HCT116 (cell line): ENCODE measurements at places on chromosomes 13 and 19. TPM values are rescaled to one million over a fixed set of nuclear protein-coding genes. Genes with fewer than 3 reads are reported as not detected.

The ZNF835 gene
- total RNA-seq = not detected

The APOC1 gene
- 5.1 TPM for total RNA-seq

The SERPINE3 gene
- not detected for total RNA-seq

The PINLYP gene
- 0.17 TPM for total RNA-seq

The GCDH gene
- total RNA-seq = 23.2 TPM

The GARIN5A gene
- 12.2 TPM for total RNA-seq

The C19orf38 gene
- total RNA-seq = 0.74 TPM

The PEAK3 gene
- not detected for total RNA-seq

The CPT1C gene
- 12.0 TPM for total RNA-seq

The ZNF20 gene
- 1.0 TPM for total RNA-seq

The ZNF628 gene
- 14.9 TPM for total RNA-seq

The EDNRB gene
- total RNA-seq = 0.22 TPM

The IZUMO2 gene
- total RNA-seq = not detected

The SELENOV gene
- not detected for total RNA-seq

The HIPK4 gene
- 0.74 TPM for total RNA-seq

The ZNF528 gene
- total RNA-seq = not detected

The ATXN8OS gene
- not detected for total RNA-seq

The ZNF443 gene
- 2.9 TPM for total RNA-seq

The DOCK9 gene
- total RNA-seq = 58.8 TPM

The ZNF90 gene
- not detected for total RNA-seq

The ERICH6B gene
- not detected for total RNA-seq

The ZNF492 gene
- not detected for total RNA-seq

The ICAM5 gene
- total RNA-seq = 53.9 TPM

The SF3A2 gene
- 166 TPM for total RNA-seq

The FGF22 gene
- total RNA-seq = 1.5 TPM

The PRODH2 gene
- 0.44 TPM for total RNA-seq

The MCEMP1 gene
- total RNA-seq = not detected

The SLC27A1 gene
- total RNA-seq = 22.5 TPM

The ZNF112 gene
- total RNA-seq = 3.6 TPM
